ENCODE measurements at places on chromosomes 4 and X. TPM values are rescaled to one million over a fixed set of nuclear protein-coding genes. Genes with fewer than 3 reads are reported as not detected.

The TCEAL9 gene
- total RNA-seq = 13.2 TPM

DNA sequence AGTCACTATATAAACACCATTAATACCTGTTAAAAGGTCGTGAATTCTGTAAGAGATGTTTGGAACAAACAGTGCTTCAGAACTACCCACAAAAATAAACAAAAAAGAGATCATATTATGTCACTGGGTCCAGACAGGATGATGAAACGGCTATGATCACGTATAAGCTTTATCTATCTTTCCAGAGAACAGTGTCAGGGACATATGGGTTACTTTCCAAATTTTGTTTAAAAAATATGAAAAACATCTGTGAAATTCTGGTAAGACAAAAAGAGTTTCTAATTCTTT is 90.0 kb downstream of the SORBS2 start:
- no peak for DNase-seq

DNA sequence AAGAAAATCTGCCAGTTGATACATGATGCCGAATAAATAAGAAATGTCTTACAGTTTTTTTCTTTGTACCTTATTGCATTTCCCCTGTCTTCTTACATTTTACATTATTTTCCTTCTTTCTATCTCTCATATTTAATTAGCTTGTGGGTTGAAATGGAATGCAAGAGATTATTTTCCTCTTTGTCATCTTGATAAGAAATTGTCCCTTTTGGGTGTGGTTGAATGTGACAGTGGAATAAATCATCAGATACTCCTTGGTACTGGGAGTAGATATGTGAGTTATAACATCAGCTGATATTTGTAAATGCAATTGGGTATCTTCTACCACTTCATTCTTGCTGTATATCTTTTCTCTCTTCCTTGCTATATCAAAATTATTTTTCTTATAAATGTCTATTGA is 997.4 kb downstream of the RAPGEF2 start:
- no peak for DNase-seq

DNA sequence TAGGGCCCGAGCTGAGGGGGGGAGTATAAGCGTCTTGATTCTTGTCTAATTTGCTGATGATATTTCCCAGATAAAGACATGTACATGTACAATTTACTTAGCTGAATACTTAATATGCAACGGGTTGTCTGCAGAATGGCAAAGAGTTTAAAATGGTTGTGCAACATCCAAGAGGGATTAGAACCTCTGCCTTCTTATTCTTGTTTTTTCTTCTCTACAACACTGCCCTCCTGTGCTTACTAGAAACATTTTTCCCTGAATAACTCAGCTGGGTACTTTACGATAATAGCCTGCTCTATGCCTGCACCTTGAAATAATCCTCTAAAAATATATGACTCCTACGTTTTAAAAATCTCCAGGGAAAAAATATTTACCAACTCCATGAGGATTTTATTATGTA is 41.8 kb downstream of the INTS12 start:
- DNase-seq = peak; percentile 73

DNA sequence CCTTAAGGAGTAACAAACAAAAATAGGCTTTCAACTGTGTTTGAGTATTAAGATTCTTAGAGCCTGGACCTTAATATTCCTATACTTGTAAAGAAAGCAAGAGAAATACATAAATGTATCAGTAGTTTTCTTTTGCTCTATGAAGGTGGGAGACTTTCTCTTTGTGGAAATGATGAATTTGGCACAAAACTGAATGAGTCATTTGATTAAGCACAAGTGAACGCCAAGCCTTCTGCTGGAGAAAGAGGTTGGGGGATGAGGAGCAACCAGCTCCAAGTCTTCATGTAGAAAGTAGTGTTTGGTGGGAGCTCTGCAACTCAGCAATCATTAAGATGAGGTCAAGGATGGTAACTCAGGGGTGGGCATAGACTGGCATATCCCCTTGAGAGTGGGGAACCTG is 49.6 kb downstream of the MEPE start:
- DNase-seq = no peak

The LONRF3 gene
- 5.4 TPM for total RNA-seq
